Stimulated activated CD4-positive, alpha-beta T cell treated with anti-CD3 and anti-CD28 coated beads, Interleukin-15, amount 100 ng/mL, for 1 hour (primary cell): ENCODE measurements at places on chromosomes 6 and 20.

- DNase-seq, result no peak
These were observed 232.7 kb downstream of the NKAIN2 start for GRCh38 chr6:124036384-124036783.

DNA sequence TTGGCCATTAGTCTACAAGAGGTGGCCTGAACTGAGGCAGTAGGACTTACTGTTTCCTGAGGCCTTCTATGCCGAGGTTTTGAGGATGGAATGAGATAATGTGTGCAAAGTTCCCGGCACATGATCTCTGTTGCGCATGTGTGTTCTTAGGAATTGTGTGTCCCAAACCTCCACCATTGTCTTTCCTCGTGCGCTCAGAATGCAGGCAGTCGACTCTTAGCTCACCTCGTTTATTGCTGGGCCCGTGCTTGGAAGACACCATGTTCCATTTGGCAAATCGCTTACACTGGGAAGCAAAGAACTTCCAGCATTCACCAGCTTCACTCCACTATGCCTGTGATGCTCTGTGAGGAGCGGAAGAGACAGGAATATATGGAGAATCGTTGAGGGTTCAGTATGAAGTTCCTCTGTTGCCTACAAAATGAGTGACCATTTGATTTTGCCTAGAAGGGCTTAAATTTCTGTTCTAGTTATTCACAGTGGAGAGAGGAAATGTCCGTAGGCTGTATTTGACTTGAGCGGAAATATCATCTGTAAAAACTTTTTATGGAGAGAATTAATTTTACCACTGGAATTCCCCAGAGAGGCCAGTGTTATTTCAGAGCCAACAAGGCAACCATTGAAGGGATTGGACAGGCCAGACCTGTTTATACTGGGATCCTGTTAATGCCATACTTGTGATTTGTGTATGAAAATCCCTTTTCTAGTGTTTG, 75.7 kb upstream of the CLDN20 start:
- no peak for DNase-seq

DNA sequence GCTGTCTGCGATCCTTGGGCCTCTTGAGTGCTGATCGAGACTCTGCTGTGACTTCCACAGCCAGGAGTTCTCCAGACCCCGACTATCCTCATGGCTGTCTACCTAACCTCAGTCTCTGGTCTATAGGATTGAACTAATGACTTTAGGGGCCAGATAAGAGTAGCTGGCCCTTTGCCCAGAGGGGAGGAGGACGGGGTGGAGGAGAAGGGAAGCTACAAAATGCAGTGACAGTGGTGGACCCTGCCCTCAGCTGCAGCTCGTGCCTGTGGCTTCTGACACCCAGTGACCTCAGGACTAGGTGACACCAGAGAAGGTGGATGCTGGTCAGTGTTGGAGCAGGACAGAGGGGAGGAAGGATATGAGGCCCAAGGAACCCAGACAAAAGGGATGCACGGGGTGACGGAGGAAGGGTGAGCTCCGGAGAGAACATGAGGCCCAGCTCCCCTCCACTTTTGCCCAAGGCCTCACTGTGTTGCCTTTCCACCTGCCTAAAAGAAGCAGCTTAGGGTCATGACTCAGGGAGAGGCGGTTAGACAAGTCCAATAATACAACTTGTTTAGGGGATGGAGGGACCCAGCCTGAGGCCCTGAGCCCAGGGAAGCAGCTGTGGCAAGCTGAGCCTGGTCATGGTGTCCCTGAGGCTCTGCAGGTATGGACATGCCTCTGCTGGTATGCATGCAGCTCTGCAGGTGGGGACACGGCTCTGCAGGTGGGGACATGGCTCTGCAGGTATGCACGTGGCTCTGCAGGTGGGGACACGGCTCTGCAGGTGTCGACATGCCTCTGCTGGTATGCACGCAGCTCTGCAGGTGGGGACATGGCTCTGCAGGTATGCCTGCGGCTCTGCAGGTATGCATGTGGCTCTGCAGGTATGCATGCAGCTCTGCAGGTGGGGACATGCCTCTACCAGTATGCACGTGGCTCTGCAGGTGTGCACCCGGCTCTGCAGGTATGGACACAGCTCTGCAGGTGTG, 67.7 kb downstream of the SYNJ2 start:
- no peak for DNase-seq

- DNase-seq, result no peak
These were observed 8.0 kb downstream of the TMEM181 start for GRCh38 chr6:158567871-158568401.

DNA sequence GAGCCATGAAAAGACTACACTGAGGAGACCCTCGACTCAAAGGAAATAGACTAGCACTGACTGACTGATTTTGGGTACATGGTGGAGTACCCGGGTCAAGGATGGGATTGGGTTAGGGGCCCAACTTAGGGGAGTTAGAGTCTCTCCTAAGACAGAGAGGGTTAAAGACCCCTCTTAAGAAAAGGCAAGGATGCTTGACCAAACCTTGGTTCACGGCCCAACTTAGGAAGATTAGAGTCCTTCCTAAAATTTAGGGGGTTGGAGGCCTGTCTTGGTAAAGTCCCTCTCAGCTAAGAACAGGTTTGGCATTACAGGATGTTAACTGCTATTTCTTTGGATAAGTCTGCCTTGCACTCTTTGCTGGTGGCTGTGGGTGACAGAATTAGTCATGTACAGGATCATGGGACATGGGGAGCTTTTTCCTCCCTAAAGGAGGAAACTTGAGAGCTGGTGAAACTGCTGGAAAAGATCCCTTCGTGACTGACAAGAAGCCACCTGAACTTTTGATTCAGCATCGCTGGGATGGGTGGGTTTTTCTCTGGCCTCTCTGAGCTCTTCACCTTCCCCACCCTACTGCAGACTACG, 12.3 kb upstream of the SLC22A16 start:
- no peak for DNase-seq
